ENCODE measurements at places on chromosomes 16 and 17. TPM values are rescaled to one million over a fixed set of nuclear protein-coding genes. Genes with fewer than 3 reads are reported as not detected.

GRCh38 chr16:66188917-66189725, 177.4 kb upstream of the CDH5 start:
- DNase-seq = peak; percentile 54

Gene ACLY
- polyA plus RNA-seq = 69.4 TPM

DNA sequence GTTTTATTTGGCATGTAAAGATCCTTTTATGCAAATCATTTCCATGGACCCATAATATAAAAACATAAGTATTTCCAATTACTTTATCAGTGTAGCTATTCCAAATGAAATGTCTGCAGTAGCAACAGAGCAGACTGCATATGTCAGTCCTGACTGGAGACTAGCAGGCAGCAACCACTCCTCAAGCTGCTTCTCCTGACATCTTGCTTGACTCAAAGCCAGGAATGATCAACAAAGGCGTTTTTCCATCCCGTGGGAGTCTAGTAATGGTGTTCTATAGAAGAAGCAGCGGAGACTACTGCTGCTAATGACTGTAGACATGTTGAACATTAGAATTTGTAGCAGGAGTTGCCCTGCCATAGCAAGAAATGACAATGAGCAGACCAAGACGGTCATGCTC, 73.2 kb upstream of the AKTIP start:
- no peak for DNase-seq

GRCh38 chr17:61410141-61411010, 10.7 kb downstream of the TBX2 start:
- DNase-seq = peak; percentile 84

DNA sequence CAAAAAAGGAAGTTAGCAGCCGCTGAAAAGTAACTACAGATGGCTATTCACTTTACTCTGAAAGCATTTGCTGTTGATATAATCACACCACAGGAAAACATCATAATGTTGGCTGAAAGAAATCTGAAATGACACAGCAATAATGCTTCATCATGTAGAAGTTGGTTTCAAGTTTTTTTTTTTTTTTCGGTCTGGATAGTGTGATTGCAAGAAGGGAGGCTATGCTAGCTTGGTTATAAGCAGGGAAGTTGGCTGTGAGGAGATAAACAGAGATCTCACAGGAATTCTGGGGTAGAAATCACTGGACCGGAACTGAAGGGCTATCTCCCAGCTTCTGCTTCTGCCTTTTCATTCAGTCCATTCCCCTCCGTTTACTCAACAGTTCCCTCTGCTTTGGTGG, 57.9 kb downstream of the MYO1D start:
- no peak for DNase-seq

DNA sequence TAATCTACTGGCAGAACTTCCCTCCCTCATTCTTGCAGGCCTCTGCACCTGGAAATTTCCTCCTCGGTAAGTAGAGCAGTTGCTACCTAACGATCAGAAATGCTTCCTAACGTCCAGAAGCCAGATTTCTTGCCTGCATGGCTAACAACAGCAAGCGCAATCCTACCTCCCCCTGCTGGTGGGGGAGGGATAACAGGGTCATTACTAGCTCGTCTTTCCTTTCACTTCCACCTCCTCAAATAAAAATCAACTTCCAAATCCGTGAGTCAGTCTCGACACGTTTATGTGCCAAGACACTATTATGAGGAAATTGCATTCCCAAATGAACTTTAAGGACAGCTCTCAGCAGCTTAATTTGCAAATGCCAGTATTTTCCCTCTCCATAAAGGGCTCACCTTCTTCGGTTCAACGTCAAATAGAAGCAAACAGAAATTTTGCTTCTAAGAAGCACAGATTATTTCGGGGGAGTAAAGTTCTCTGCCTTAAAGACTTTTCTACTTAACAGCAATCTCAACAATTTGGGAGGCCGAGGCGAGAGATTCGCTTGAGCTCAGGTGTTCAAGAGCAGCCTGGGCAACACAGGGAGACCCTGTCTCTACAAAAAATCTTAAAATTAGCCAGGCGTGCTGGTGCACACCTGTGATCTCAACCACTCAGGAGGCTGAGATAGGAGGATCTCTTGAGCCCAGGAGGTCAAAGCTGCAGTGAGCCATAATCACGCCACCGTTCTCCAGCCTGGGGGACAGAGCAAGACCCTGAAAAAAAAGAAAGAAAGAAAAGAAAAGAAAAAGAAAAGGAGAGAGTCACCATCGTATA, 188.6 kb upstream of the PSMD7 start:
- no peak for DNase-seq

Gene AXIN1
- polyA plus RNA-seq = 3.7 TPM

- DNase-seq = no peak
Observed at GRCh38 chr17:21365016-21365415, 11.1 kb upstream of the KCNJ12 start.

DNA sequence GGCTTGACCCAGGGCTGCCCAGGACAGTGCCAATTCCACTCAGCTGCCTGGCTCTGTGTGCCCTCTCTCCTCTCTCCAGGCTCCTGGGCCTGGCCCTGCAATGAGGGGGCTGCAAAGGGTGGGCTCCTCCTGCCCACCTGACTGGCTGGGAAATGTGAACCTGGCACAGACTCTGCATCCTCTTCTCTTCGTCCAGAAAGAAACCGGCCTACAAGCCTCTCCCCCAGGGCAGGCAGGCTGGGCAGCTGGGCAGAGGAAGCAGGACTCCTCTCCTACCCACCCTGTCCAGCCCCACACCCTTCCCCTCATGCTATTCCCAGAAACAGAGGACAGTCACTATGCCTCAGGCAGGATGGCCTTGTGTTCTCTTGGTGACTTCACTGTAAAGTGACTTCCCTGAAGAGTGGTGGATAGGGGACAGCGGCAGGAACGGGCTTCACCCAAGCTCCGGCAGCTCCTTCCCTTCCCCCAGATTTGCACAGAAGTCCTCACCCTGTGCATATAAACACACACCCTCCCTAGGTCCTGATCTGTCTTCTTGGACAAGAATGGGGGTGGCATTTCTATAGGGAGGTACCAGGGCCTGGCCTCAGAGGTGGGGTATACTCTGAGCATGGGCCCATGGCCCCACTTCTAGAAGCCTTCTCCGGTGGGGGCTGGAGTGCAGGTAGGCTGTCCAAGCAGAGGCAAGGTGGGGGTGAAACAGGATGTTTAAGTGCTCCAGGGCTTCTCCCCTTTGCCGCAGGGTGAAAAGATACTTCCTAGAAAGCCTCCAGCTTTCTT, 4.9 kb upstream of the STAT5A start:
- no peak for DNase-seq

DNA sequence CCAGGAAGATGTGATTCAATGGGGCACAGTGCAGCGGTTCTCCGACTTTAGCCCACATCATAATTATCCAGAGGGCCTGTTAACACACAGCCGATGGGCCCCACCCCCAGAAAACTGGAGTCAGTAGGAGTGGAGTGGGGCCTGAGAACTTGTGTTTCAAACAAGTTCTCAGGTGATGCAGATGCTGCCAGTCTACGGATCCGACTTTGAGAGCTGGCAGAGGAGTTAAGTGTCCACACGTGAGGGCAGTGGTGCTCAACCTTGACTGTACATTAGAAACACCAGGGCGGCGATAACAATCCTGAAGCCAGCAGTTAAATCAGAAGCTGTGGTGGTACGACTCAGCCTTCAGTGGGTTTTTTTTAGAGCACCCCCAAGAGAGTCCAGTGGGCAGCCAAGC, 75.0 kb downstream of the GPRC5B start:
- no peak for DNase-seq

GRCh38 chr17:61481421-61481820, 29.2 kb downstream of the TBX4 start:
- no peak for DNase-seq

Gene CISD3
- polyA plus RNA-seq = 18.4 TPM
